ENCODE measurements at places on chromosomes 13 and 19. TPM values are rescaled to one million over a fixed set of nuclear protein-coding genes. Genes with fewer than 3 reads are reported as not detected.
A peak's percentile ranks its signal among the peaks of the same experiment; 100 is the strongest.

- no peak for DNase-seq
These were observed 15.1 kb upstream of the ZNF507 start for GRCh38 chr19:32330213-32330857.

Gene ZNF100
- 17.7 TPM for total RNA-seq

GRCh38 chr19:50649433-50650391 is at the start of gene C19orf81:
Gene C19orf81 (plus strand): TSS chr19:50649445. CDS start chr19:50649445, 0 bp downstream.
- DNase-seq, result no peak

Gene OR10H1
- not detected for total RNA-seq

- DNase-seq, result no peak
These were observed 93.0 kb downstream of the SLC7A1 start for GRCh38 chr13:29502391-29503008.

DNA sequence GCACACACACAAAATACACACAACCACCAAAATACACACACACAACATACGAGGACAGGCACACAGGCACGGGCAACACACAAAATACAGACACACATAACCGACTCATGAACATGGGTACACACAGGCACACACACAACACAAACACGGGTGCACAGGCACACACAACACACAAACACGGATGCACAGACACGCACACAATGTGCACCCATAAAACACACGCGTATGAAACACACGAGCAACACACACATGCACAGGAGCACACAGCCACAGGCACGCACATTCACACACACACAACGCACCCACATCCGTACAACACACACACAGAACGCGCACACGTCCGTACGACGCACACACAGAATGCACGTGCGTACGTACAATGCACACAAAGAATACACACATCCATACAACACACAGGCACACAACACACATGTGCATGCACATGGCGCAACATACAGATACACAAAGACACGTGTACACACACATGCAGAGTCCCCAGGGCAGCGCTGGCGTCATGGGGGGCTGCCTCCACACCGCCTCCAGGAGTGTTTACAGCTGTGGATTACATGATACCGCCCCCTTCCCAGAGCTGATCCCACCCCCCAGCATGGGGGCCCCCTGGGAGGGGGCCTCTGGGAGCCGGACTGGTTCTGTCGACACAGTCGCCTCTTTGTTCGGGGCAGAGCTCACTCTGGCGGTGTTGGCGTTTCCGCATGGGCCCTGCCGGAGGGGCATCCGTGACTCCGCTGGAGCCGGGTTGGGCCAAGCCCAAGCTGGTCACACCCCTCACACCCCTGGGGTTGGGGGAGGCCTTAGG is 2.9 kb downstream of the SBNO2 start:
- no peak for DNase-seq

- DNase-seq, result no peak
These were observed 1.4 kb downstream of the MAG start for GRCh38 chr19:35293363-35293739.

Gene SOX21
- total RNA-seq, result not detected

- no peak for DNase-seq
These were observed 5.2 kb upstream of the ZNF507 start for GRCh38 chr19:32339988-32340874.

- DNase-seq, result no peak
These were observed 5.5 kb downstream of the PNMA8C start for GRCh38 chr19:46423188-46423587.

Gene PALM
- total RNA-seq, result 212 TPM

Gene ADGRE3
- total RNA-seq, result 0.19 TPM

Gene CDC34
- 53.7 TPM for total RNA-seq

Gene GGACT
- total RNA-seq, result 3.9 TPM

GRCh38 chr19:46217476-46217875 is 12.1 kb upstream of the IGFL1 start:
- DNase-seq, result no peak

- DNase-seq, result no peak
These were observed 38.4 kb downstream of the DACH1 start for GRCh38 chr13:71828564-71828963.

DNA sequence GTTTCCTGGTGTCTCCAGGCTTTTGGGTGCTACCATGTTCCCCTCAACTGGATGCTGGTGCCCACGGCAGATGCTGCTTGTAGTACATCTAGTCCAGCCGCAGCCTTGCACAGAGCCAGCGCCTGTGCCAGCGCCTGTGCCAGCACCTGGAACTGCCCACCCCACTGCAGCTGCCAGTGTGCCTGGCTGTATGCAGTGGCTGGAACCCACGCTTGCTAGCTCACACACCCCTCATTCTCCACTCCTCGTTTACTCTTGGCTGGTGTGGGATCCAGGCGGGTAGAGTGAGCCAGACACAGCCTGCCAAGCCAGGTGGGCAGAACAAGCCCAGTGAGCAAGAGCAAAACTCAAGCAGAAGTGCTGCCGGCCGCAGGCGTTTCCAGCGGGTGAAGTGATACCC is 428.6 kb downstream of the SLITRK1 start:
- DNase-seq, result peak; percentile 84

Gene CNMD
- not detected for total RNA-seq

DNA sequence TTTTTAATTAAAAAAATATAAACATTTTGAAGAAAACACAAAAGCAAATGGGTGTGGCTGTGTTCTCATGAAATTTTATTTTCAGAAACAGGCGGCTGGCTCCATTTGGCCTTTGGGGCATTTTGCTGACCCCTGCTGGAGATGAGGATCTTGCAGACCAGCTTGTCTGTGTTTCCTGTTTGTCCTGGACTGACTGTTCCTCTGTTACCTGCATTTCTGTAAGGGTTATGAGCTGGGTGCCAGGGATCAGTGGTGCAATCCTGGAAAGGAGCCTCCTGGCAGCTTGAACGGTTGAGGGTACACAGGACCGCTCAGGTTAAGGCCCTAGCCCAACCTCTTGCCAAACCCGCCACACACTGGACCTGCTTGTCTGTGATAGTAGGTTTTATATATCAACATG is 49.9 kb downstream of the ZNF787 start:
- DNase-seq, result no peak

- no peak for DNase-seq
These were observed 20.8 kb downstream of the ADGRL1 start for GRCh38 chr19:14185158-14185557.

DNA sequence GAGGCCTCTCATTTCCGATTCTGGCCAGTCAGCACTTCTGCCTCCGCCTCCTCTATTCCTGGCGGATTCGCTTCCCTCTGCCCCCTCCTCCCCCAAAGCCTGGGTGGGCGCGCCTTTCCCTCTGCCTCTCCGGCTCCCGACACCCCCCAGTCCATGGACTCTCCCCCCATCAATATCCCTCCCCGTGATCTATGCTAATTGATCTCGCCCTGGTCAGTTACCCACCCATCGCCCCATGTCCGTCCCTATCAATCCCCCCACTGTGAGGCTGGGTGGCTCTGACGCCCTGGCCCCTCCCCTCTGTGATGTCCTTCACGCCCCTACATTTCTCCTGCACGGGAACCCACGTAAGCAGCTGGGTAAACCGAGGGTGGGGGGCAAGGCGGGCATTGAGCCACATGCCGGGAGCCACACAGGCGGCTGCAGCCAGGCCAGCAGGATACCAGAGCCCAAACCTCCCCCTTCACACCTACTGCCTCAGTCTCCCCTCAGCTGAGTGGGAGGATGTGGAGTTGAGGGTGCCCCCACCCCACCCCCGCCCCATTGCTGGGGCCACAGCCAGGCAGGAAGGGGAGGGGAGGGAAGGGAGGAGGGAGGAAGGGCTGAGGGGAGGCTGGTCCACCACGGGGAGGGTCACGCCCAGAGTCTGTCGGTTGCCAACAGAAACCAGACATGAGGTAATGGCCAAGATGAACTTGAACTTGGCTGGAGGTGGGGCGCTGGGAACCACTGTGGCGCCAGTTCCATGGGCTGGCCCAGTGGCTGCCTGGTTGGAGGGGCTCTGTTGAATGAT is 21.0 kb downstream of the SMIM24 start:
- no peak for DNase-seq

Gene ZNF578
- 1.5 TPM for total RNA-seq

Gene MAP3K10
- 18.0 TPM for total RNA-seq

Gene ZNF284
- total RNA-seq, result 1.9 TPM

GRCh38 chr13:78777976-78778375 is 119.0 kb upstream of the OBI1 start:
- no peak for DNase-seq

Gene ZNF91
- total RNA-seq, result 40.5 TPM

Gene UNC13A
- 0.10 TPM for total RNA-seq

Gene RNF225
- not detected for total RNA-seq

DNA sequence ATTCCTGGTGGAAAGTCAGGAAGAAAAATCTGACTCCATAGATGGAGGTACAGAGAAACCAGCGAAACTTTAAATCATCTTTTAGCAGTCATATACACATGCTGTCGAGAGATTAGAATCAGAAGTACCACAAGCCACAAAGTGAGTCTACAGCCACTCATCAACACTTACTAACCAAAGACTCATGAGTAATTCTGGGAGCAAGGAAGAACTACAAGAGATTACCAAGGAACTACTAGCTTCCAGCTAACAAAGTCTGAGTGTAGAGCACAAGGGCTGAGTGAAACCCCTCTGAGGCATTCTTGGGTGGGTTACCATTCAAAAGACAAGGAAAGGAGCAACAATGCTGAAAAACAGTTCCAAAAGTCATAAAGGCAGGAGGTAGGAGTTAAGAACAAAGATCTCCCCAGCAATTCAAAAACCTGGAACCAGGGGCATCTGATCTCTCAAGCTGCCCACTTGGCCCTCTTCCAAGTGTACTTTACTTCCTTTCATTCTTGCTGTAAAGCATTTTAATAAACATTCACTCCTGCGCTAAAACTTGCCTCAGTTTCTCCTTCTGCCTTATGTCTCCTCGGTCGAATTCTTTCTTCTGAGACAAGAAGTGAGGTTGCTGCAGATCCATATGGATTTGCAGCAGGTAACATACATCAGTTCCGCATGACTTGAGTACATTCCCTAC is 13.0 kb downstream of the RBM26 start:
- no peak for DNase-seq

All from mesenteric fat pad (tissue), 1 donor.